GM04503 (cell line): ENCODE measurements at places on chromosomes 6 and 20.

GRCh38 chr6:136523196-136523595 is 27.0 kb downstream of the MAP7 start:
- no peak for DNase-seq

- no peak for DNase-seq
Observed at GRCh38 chr20:13554706-13555105, 84.0 kb downstream of the TASP1 start.

GRCh38 chr6:4580361-4580760 is 195.8 kb upstream of the CDYL start:
- DNase-seq, result no peak

DNA sequence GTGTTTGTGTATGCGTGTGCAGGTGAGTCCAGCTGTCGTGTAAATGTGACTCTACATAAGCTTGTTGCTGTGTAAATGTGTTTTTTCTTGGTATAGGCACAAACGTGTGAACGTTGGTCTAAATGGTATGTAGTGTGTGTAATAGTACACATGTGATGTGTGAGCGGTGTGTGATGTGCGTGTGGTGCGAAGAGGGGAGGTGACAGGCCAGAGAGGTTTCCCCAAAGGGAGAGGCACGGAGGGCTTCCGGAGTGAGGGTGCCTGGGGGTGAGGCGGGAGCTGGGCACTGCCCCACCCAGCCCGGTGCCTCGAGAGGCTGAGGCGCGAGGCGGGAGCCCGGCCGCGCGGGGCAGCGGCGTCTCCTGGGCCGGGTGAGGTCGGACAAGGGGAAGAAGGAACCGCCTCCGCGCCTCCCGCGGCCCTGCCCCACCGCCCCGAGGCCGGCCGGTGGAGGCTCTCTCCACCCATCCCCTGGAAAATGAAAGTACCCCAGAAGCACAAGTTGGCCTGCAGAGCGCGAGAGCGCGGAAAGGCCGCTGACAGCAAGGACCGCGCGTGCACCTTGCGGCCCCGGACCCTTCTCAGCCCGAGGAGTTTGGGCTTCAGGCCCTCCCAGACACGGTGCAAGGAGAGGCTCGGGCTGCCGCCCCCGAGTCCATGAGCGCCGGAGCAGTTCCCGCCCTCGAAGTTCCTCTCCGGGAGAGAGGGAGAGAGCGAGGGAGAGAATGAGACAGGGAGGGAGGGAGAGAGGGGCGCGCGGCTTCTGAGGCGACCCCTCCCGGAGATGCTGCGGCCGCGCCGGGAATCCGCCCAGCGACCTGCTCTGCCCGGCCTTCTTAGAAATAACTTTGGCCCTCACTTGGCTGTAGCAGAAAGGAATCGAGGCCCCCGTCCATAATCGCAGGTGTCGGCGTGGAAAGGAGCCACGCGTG is 43.2 kb upstream of the OSTM1 start:
- no peak for DNase-seq

GRCh38 chr6:160678744-160679401 is 14.8 kb upstream of the LPA start:
- no peak for DNase-seq

DNA sequence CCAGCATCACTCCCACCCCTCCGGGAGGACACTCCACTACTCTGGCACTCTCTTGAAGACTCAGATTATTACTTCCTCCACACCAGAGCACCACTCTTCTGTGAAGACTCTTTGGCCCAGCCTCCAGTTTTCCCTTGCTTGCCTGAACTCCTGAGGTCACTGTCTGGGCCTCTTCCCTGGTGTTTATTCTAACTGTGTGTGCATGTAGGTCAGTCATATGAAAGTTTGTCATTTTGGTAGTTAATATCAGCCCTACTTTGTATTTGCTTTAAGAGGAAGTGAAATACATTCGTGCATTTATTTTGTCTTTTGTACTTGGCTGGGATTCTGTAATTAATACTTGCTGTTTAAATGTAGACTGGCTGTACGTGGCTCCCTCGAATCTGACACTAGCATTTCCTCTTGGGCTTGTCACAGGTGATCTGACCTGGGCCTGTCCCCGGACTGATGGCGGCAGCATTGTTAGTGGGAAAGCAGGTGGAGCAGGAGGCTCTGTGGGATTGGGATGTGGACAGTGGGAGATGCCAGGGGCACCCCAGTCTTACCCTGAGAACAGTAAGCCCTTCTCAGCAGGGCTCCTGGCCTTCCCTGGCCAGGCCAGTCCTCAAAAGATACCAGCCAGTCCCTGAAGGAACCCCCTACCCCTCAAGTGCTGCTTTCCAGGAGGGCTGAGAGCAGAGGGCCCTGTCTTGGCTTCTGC is 350.5 kb downstream of the CDC5L start:
- no peak for DNase-seq
